ENCODE measurements at places on chromosomes 4 and X.

GRCh38 chrX:14670819-14671218 lies 141.5 kb downstream of the GLRA2 start:
- no peak for DNase-seq

GRCh38 chr4:38800961-38801450 lies 3.6 kb downstream of the TLR1 start:
- no peak for DNase-seq

GRCh38 chr4:79842162-79842561 lies 230.9 kb downstream of the ANTXR2 start:
- DNase-seq = no peak

- peak; percentile 37 for DNase-seq
Observed at GRCh38 chr4:52103319-52103718, 52.2 kb downstream of the SPATA18 start.

Measured in iPS-NIHi11 (cell line).